ENCODE measurements at places on chromosomes 12 and 14. TPM values are rescaled to one million over a fixed set of nuclear protein-coding genes. Genes with fewer than 3 reads are reported as not detected.

The LRRK2 gene
- total RNA-seq = 1.6 TPM

The CD163L1 gene
- 0.16 TPM for total RNA-seq

The MAP1LC3B2 gene
- total RNA-seq = 0.26 TPM

The PLEK2 gene
- total RNA-seq = 5.0 TPM

The EEA1 gene
- total RNA-seq = 13.9 TPM

The NOVA1 gene
- 6.1 TPM for total RNA-seq

The PRB4 gene
- total RNA-seq = not detected

The PGF gene
- 14.6 TPM for total RNA-seq

The RAB5B gene
- 56.6 TPM for total RNA-seq

Measured in epithelial cell of alveolus of lung (primary cell).